ENCODE measurements at places on chromosomes 3 and 15.

DNA sequence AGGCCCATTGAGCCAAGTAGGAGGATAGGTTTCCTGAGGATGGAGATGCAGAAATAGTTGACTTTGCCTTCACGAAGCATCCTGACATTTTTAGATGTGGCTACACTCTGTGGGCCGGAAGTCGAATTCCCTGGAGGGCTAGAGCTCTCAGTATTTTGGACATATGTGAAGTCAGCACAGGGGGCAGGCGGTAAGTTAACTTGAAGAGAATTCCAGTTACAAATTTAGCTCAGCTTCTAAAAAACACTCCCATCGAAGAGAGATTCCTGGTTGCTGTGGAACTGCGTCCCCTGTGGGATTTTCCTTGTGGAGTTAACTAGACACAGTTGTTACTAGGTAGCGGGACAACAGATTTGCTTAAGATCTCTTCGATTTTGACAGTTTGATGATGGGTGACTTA, 161.9 kb upstream of the RGMA start:
- no peaks in the 10 kb centered on the region for H3K4me1 ChIP-seq
- H3K36me3 ChIP-seq = no peaks in the 10 kb centered on the region
- no peak overlapping the region for H3K27ac ChIP-seq
- H3K4me3 ChIP-seq = no peak overlapping the region

- H3K36me3 ChIP-seq = no peaks in the 10 kb centered on the region
- no peak overlapping the region for H3K27ac ChIP-seq
- no peak for DNase-seq
- H3K4me1 ChIP-seq = no peaks in the 10 kb centered on the region
- H3K27me3 ChIP-seq = no peaks in the 10 kb centered on the region
These were observed 16.9 kb upstream of the KNG1 start for GRCh38 chr3:186700267-186700666.

- no peaks in the 10 kb centered on the region for H3K27me3 ChIP-seq
- no peak overlapping the region for H3K4me3 ChIP-seq
- H3K4me1 ChIP-seq = no peaks in the 10 kb centered on the region
- no peaks in the 10 kb centered on the region for H3K36me3 ChIP-seq
These were observed 73.0 kb downstream of the COL8A1 start for GRCh38 chr3:99711351-99711750.

DNA sequence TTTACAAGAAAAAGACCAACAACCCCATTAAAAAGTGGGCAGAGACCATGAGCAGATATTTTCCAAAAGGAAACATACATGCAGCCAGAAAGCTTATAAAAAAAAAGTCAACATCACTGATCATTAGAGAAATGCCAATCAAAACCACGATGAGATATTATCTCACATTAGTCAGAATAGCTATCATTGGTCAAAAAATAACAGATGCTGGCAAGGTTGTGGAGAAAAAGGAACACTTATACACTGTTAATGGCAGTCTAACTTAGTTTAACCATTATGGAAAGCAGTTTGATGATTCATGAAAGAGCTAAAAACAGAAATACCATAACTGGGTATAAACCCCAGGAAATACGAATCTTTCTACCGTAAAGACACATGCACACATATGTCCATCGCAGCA, 76.3 kb downstream of the SUCNR1 start:
- no peak overlapping the region for H3K4me3 ChIP-seq
- H3K36me3 ChIP-seq = no peaks in the 10 kb centered on the region
- no peaks in the 10 kb centered on the region for H3K4me1 ChIP-seq
- H3K27me3 ChIP-seq = no peaks in the 10 kb centered on the region
- no peak overlapping the region for H3K27ac ChIP-seq

DNA sequence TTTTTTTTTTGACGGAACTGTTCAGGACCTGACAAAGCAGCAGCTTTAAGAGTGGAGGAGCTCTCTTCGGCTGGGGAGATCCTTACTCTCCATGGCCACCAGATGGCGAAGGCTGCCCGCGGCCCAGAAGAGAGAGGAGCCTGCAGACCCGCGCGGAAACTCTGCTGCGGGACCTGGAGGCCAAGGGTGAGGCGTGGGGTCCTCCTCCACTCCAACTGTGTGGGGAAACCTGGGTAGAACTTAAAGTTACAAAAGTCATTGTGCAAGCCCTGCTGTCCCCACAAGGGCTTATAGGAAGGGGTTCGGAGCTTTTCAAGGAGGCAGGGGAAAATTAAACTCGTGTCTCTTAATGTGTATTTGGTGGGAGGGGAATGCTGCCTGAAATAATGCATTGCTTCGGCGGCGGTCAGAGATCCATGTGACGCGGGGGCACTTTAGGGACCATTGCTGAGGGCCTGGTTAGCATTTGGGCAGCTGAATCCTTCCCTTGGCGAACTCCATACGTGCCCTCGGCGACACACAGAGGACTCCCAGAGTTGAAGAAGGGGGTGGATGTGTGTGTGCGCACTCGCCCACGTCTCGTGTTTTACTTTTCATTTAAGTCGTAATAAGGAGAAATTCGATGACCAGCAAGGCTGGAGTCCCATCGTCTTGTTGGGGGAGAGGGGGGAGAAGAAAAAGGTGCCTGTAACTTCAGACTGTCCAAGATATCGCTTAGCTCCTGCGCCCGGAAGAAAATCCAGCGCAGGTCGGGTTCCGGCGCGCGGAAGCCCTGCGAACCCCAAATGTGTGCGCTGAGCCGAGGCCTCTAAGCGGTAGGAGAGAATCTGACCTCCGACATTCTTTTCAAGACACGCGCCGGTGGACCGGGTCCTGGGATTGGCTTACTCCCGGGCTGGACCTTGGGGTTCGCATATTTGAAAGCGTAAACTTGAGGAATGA, 9.7 kb downstream of the EOMES start:
- H3K27me3 ChIP-seq = peaks cover 52% of the 10 kb centered on the region
- H3K4me1 ChIP-seq = peaks cover 8% of the 10 kb centered on the region
- H3K36me3 ChIP-seq = no peaks in the 10 kb centered on the region
- no peak for DNase-seq
- H3K27ac ChIP-seq = no peak overlapping the region

DNA sequence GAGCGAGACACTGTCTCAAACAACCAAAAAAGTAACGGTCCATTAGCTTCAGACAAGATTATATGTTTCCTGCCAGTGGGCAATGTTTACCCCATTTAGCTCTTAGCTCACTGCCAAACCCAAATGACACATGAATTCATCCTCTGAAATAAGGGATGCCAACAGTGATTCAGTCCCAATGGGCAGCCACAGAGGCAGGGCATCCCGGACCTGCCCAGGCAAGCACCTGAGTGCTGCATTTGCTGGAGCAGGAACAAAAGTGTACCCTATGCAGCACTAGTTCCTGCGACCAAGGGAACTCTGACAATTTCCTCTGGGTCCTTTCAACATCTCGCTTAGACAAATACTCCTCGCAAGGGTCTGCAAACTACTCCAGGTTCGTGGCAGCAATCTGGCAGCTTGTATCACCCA, 8.0 kb downstream of the IP6K2 start:
- no peak overlapping the region for H3K27ac ChIP-seq
- no peaks in the 10 kb centered on the region for H3K27me3 ChIP-seq
- no peak for DNase-seq
- H3K4me3 ChIP-seq = no peak overlapping the region

- H3K27ac ChIP-seq = no peak overlapping the region
- H3K27me3 ChIP-seq = no peaks in the 10 kb centered on the region
- H3K36me3 ChIP-seq = no peaks in the 10 kb centered on the region
- no peak for DNase-seq
- H3K4me3 ChIP-seq = no peak overlapping the region
These were observed 141.6 kb upstream of the SLC2A2 start for GRCh38 chr3:171168086-171168485.

- no peaks in the 10 kb centered on the region for H3K36me3 ChIP-seq
- H3K27me3 ChIP-seq = no peaks in the 10 kb centered on the region
- DNase-seq = no peak
- no peak overlapping the region for H3K4me3 ChIP-seq
- peaks cover 12% of the 10 kb centered on the region for H3K4me1 ChIP-seq
These were observed 81.8 kb downstream of the WWTR1 start for GRCh38 chr3:149575961-149576564.

DNA sequence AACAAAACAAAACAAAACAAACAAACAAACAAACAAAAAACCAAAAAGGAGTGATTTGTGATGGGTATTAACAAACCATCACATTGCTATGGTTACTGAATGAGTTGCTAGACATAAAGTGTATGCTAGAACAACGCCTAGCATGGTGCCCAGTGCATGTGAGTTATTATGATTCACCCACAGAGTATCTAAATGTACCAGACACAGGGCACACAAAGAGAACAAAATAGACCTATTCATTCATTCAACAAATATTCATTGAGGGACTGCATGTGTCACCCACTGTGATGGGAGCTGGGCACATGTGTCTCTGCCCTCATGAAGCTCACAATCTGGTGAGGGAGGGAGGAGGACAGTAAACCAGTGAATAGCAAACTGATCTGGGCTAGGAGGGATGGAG, 11.6 kb upstream of the ACAN start:
- H3K4me3 ChIP-seq = no peak overlapping the region
- peaks cover 3% of the 10 kb centered on the region for H3K4me1 ChIP-seq

DNA sequence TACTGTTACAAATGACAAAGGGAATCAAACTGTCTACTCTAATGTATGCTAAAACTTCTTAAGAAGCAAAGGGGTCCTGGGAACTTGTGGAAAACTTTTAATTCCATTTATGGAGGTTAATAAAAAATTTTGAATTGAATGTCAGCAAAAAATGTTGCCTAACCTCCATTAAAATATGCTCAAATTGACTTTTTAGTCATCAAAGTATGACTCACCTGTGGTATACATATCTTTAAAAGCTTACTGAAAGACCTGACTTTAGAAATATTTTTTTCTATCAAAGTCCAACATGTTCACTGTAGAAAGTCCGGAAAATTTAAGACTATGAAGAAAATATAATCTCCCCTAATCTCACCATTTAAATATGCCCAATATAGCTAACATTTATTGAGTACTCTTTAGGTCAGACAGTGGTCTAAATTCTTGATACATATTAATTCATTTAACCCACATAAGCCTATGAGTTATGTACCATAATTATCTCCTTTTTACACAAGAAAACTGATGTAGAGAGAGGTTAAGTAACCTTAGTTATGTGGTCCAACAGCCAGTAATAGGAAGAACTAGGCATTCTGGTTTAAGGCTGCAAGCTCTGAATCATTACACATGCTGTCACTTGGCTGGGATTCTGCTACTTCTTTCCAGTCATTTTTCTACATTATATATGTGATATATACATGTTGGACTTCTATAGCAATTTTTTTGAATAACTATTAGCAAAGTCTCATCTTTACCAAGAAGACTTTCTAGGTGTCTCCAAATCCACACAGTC, 83.6 kb downstream of the PDZRN3 start:
- H3K27me3 ChIP-seq = no peaks in the 10 kb centered on the region
- DNase-seq = no peak
- H3K36me3 ChIP-seq = no peaks in the 10 kb centered on the region
- H3K27ac ChIP-seq = no peak overlapping the region
- H3K4me1 ChIP-seq = no peaks in the 10 kb centered on the region

DNA sequence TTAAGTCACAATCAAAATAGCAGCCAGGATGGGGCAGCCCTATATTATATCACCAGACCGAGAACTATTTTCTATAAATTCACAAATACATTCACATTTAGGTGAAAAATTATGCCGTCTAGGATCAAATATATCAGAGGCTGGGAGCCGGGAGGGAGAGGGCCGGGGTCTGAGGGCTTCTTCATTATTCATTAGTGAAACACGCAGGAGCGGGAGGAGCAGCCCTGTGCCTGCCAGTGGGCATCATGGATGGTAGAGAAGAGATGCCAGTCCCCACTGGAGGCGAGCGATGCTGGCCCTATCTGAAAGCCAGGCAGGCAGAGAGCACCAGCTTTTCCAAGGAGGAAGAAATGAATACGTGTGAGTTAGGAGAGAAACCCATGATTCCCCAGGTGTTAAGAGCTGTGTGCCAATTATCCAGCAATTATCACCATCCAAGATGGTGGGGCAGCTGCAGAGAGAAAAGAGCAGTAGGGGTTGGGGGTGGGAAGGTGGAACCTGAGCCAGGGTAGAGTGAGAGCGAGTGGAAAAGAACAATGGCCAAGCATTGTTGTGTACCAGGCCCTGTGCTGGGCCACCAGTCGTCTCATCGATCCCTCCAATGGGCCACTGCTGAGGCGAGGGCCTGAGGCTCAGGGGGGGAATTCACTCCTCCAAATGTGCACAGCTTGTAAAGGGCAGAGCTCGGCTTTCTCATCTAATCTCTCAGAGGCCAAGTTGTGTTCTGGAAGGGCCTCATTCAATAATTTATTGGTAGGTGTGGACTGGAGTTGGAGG, 261.3 kb upstream of the TLE3 start:
- H3K4me3 ChIP-seq = no peak overlapping the region
- no peaks in the 10 kb centered on the region for H3K4me1 ChIP-seq
- H3K27me3 ChIP-seq = no peaks in the 10 kb centered on the region
- DNase-seq = no peak
- no peak overlapping the region for H3K27ac ChIP-seq

DNA sequence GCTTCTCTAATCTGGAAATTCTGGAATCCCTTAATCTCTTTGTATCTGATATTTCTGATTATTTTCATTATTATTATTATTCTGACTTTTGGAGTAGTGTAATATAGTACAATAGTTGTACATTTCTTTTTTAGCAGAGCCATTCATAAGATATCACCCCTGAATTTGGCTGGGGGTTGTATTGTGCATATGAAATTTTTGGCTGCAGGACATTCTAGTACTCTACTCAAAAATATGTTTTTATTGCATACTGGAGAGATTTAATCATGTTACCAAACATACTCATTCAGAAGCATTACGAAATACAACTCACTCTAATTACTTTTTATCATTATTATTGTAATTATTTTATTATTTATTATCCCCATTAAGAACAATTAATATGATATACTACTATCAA, 589.7 kb upstream of the KCNMB2 start:
- no peak overlapping the region for H3K4me3 ChIP-seq
- no peaks in the 10 kb centered on the region for H3K36me3 ChIP-seq
- H3K27me3 ChIP-seq = no peaks in the 10 kb centered on the region
- H3K4me1 ChIP-seq = no peaks in the 10 kb centered on the region

GRCh38 chr3:127454051-127454450, 136.5 kb downstream of the TPRA1 start:
- H3K36me3 ChIP-seq = no peaks in the 10 kb centered on the region
- H3K4me1 ChIP-seq = peaks cover under 1% of the 10 kb centered on the region
- no peak overlapping the region for H3K27ac ChIP-seq
- H3K27me3 ChIP-seq = peaks cover 13% of the 10 kb centered on the region

DNA sequence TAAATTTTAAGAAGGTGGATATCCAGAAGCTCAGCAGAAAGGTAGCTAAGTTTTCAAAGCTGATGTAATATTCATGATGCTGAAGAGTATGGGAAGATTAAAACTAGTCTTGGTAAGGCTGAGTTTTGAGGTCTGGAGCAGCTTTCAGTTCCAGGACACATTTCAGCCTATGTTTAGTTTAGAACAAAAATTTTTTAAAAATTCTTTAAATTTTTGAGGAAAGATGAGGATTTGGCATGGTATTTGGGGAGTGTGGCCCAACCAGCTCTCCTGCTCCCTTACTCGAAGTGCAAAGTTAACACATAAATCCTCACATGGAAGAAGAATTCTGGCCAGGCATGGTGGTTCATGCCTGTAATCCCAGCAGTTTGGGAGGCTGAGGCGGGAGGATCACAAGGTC, 1039.1 kb downstream of the NAALADL2 start:
- DNase-seq = no peak
- H3K27ac ChIP-seq = no peak overlapping the region
- H3K36me3 ChIP-seq = no peaks in the 10 kb centered on the region
- no peaks in the 10 kb centered on the region for H3K4me1 ChIP-seq
- no peaks in the 10 kb centered on the region for H3K27me3 ChIP-seq

GRCh38 chr3:124714223-124714853, 15.9 kb upstream of the UMPS start:
- no peaks in the 10 kb centered on the region for H3K4me1 ChIP-seq
- no peaks in the 10 kb centered on the region for H3K27me3 ChIP-seq
- H3K27ac ChIP-seq = no peak overlapping the region
- DNase-seq = no peak
- no peak overlapping the region for H3K4me3 ChIP-seq
- no peaks in the 10 kb centered on the region for H3K36me3 ChIP-seq
